ACHN (cell line): ENCODE measurements at places on chromosomes 12 and 14.

DNA sequence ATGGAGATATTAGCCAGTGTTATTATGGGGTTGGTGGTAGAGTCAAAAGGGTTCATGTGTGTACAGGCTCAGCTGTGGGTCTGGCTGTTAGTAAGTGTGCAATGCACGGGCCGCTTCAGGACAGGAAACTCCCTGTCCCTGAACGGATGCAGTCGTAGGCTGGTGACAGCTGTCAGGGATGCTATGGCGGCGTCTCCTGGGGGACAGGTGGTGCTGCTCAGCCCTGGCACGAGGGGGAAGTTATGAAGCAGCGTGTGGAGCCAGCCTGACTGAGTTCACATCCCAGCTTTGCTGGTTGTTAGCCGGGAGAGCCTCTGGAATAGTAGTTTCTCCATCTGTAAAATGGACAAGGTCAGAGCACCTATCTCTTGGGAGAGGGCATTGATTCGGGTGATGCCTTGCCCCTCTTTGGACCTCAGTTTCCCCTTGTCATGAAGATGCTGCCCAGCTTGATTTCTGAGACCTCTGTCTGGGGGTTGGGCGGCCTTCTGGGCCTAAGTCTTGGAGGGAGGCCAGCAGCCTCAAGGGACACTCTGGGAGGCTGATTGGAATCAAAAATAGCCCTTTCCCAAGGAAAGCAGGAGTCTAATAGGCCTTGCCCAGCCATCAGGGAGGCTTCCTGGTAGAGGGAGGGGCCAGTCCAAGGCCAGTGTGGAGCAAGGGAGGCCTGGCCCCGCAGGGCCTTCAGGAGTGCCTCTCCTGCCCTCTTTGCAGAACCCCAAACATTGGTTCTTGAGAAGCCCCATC lies 7.1 kb downstream of the ASB2 start:
- DNase-seq: no peak

DNA sequence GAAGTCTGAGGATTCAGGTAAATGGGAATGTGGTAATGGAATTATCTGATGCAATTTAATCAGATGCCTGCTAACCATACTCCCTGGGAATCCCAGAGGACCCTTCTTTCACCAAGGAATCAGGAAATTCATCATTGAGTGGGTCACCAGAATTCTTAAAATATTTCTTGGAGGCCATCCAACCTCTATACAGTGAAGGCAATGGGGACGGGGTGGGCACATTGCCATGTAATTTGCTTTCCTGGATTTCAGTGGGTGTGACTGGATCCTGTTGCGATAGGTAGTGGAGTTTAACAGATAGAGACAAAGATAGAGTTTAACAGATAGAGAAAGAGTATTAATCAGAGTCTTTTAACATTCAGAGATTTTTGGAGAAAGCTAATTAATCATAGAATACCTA lies 394.4 kb downstream of the DAD1 start:
- no peak for DNase-seq

DNA sequence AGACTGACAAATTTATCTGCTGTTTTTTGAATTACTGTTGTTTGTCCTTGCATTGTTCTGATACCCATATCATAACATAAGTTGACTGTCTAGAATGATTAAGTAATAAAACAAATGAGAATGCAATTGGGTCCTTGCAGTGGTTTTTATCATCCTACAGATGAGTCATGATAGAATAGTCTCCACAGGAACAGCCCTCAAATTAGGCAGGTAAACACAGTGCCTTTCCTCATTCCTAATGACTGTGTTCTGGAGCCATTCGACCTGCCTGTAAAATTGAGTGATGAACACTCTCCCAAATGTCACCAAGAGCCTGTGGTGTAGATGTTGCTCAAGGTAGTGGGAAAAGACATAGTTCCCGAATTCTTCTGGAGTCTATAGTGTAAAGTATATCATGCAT lies 12.3 kb downstream of the NKX2-8 start:
- DNase-seq: no peak

DNA sequence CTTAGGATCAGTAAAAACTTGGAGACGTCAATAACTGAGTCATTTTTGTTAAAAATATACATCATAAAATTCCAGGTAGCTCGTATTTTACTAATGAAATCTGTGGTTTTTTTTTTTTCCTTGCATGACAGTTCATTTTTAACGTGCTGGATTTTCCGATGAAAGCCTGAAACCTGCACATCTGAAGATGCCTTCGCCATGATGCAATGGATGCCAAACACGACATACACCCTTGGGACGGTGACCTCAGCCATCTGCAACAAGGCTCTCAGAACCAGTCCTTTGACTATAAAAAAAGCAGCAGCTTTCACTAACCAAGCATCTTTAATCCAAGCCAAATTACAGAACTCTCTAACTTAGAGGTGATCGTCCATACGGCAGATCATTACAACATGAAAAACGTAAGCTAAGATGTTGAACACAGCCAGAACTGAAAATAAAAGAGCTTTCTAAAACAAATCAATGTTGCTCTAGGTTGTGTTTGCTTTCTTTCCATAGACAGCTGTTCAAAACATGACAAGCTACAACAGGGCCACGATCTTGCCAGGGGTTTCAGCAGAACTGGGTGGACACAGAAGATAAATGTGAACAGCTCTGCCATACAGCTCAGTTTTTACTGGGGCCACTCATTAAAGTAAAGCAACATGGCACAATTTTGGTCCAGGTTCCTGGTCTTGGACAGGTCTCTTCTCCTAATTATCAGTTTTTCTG lies 7.8 kb downstream of the NIN start:
- DNase-seq: no peak

- DNase-seq: no peak
Measured at GRCh38 chr12:54558759-54559158, 9.4 kb downstream of the PDE1B start.

DNA sequence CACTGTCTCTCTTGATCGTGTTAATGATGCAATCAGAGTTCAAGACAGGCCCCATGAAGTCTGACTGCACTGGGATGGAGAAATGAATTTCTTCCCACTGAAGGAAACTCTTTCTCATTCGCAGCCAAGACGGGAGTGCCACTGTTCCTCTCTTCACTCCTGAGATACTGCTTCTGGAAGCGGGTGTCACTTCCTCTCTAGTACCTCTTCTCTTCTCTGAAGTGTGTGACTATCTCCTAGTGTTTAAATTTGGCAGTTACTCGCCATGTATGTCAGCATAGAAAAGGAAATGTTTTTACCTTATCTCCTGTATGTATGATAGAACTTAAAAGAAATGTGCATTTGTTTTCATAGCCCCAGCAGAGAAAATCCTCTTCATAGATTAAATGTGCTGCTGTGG lies 215.2 kb downstream of the ANO6 start:
- no peak for DNase-seq

GRCh38 chr14:21974741-21975140 lies 301.1 kb upstream of the OR4E1 start:
- DNase-seq: no peak

DNA sequence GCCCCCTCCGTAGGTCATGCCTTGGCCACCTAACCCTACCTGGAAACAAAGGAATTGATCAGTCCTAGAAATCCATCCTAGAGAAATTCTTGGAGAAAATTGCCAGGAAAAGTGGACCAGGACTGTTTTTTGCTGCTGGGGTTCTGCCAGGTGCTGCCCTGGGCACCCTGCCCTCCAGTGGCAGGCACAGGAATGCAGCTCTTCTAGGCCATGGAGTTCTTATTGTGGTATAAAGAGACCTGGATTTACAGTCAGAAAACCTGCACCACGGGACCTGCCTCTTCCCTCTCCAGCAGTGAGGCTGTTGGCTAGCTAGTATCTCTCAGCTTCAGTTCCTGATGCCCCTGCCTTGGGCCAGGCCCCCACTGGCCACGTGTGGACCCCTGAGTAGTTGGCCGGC lies 59.7 kb downstream of the SLC24A4 start:
- peak; percentile 21 for DNase-seq

DNA sequence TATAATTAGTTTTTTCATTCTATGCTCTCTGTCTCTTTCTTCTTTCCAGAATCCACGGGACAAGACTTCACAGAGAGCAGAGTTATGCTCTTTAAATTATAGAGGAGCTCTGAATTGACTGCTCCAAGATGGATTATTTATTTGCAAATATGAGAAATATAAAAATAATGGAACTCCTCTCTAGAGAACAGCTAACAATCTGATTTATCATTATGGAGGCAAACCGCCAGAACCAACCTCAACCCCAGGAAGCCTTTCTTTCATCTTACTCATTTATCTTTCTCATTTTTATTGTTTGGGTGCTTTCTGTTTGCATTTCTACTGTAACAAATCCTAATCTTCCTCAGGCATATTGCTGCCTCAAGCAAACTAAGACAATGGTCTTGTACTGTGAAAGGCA lies 216.5 kb downstream of the C12orf50 start:
- DNase-seq: no peak

DNA sequence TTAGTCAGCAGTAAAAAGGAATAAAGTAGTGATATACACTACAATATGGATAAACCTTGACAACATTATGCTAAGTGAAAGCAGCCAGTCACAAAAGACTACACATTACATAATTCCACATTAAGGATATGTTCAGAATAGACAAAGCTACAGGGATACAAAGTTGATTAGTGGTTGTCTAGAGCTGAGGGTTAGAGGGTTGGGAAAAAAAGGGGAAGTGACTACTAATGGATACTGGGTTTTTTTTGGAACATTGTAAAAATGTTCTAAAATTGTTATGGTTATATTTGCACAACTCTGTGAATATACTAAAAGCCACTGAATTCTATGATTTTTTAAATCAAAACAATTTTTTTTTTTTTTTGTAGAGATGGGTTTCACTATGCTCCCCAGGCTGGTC lies 4.8 kb upstream of the NGDN start:
- DNase-seq: no peak

- DNase-seq: no peak
Measured at GRCh38 chr14:35986219-35986573, 160.1 kb downstream of the BRMS1L start.

DNA sequence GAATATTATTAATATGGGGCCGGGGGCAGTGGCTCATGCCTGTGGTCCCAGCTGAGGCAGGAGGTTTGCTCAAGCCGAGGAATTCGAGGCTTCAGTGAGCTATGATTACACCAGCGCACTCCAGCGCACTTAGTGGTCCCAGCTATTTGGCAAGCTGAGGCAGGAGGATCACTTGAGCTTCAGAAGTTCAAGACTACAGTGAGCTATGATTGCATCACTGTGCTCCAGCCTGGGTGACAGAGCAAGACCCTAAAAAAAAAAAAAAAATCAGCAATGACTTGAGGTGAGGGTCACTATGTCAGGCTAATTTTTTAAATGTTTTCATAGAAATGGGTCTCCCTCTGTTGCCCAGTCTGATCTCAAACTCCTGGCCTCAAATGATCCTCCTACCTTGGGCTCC lies 243.4 kb downstream of the RBM19 start:
- DNase-seq: no peak

GRCh38 chr12:66090157-66090556 lies 40.4 kb downstream of the LLPH start:
- no peak for DNase-seq

DNA sequence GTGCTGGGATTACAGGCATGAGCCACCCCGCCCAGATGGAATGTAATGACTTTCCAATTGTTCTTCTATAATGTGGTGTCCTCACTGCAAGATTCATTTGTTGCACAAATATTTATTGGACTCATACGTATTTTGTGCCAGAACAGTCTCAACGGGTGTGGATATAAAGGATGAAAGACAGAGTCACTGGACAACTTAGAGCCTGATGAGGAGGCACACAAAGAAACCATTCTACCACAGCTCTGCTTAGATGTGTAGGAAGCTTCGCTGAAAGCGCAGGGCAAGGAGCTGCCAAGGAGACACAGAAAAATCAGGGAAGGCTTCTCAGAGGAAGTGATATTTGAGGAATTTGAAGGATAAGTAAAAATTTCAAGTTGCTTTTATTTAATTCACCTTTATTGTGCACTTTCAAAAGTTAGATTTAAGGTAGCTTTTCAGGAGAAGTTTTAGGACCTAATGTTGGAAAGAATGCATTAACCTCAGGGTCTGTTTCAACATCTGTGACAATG lies 41.6 kb upstream of the STON2 start:
- DNase-seq: no peak

GRCh38 chr12:109827566-109828550 lies 5.3 kb downstream of the TRPV4 start:
- DNase-seq: no peak

- DNase-seq: peak; percentile 92
Measured at GRCh38 chr12:88241862-88242570, 99.9 kb downstream of the TMTC3 start.

DNA sequence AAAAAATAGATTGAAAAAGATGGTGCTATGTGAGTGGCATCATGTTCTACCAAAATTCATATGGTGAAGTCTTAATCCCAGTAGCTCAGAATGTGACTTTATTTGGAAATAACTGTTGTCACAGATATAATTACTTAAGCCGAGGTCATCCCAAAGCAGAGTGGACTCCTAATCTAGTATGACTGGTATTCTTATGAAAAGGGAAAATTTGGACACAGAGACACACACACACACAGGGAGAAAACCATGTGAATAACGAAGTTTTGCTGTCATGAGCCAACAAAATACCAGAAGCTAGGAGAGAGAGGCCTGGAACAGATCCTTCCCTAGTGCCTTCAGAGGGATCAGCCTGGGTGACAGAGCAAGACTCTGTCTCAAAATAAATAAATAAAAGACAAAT lies 62.6 kb downstream of the FAR2 start:
- DNase-seq: no peak

GRCh38 chr12:50265770-50266524 lies 17.4 kb downstream of the LIMA1 start:
- DNase-seq: no peak

DNA sequence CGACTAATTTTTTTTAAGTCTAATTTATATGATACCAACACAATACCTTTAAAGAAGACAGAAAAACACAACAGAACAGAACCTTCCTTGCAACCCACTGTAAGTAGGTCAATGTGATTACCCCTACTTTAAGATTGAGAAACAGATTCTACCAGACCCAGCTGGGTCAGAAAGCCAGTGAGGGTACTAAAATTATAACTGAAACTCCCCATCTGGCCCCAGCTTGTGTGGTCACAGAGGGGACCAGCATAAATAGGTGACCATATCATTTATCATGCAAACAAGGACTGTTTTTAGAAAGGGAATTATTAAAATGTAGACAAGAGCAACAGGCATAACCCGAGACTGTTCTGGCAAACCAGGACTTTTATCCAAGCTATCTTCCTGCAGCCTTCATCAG lies 30.1 kb upstream of the FRMD6 start:
- no peak for DNase-seq

GRCh38 chr14:70811578-70811977 lies 2.3 kb upstream of the MAP3K9 start:
- peak; percentile 29 for DNase-seq
